ENCODE measurements at places on chromosomes 5 and 9.

GRCh38 chr9:68538200-68538599 lies 2.5 kb downstream of the TMEM252 start:
- no peak for DNase-seq

- no peak for DNase-seq
These were observed 141.2 kb upstream of the IER5L start for GRCh38 chr9:129319076-129319937.

DNA sequence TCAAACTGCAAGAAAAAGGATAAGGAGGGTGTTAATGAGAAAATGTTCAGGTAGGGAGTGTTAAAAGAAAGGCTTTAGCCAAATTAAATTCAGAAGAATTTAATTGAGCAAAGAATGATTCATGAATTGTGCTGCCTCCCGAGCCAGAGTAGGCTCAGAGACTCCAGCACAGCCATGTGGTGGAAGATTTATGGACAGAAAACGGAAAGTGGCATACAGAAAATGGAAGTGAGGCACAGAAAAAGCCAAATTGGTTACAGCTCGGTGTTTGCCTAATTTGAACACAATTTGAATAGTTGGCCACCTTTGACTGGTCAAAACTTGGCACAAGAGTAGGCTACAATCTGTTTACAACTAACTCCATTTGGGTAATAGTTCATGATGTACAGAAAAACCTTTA lies 9.6 kb upstream of the SLC30A5 start:
- no peak for DNase-seq

- no peak for DNase-seq
These were observed 699.2 kb downstream of the IRX1 start for GRCh38 chr5:4294878-4295277.

DNA sequence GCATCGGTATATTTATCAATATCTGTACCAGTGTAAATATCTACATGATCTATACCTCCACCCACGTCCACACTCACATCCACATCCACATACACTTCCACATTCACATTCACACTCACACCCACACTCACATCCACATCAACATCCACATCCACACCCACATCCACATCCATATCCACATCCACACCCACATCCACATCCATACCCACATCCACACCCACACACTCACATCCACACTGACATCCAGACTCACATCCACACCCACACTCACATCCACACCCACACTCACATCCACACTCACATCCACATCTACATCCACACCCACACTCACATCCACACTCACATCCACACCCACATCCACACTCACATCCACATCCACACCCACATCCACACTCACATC lies 189.2 kb downstream of the IRX1 start:
- DNase-seq = no peak

DNA sequence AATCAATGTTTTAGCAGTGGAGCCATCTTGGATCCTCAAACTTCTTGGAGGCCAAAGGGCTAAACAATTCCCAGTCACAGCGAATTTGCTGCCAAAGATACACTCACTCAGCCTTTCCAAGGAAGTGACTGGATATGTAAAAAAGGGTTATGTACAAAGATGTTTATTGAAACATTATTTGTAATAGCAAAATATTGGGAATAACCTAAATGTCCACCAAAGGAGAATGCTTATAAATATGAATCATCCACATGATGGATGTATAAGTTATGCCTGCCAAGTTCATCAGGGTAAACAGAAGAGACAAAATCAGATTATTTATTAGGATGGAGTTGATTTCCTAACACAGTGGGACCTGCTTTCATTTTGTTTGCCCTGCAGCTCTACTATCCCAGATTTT lies 145.2 kb upstream of the ABCA1 start:
- DNase-seq = no peak

DNA sequence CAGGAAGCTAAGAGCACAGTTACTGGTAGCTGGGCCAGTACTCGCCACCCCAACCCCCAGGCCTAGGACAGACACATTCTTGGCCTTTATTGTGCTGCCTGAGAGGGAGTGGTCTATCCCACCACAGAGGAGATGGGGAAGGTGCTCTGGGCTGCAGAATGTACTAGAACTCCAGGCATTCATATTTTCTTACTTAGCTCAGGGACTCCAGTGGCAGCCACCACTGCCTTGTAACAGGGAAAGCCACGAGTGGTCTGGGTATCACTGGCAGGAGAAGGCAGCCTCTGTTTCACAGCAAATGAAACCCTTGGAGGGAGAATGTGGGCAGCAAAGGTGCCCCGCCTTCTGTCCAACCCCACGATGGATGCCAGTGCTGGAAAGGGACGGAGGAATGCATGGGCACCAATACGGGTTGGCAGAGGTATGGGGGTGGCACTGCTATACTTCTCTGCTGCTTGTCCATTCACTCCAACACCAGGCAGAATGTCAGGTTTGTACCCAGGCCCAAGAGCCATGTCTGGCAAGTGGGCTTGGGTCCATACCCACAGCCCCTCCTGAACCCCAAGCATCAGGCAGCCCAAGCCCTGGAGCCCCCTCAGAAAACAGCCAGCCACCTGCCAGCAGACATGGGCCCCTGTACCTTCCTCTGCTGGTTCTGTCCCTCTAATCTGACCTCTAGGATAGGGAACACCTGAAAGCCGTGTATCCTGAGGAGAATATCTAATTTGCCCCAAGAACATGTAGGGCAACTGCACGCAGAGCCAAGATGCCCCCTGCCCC lies 4.6 kb downstream of the SEPTIN8 start:
- no peak for DNase-seq

DNA sequence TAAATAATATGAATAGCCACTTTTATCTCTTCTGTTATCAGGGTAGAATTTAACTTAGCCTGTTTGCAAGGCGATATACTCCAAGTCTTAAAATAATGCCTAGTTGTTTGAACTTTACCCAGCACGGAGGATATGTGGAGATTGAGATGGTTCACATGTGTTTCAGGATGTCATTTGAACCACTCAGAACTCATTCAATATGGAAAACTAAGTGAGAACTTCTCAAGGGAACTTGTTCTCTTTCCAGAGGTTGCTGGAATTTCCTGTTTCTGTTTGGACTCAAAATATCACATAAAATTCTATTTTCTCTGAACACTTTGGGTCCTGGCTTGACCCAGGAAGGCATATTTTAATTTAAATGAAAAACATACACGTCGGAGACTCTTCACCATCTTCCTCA lies 139.1 kb upstream of the MYO10 start:
- no peak for DNase-seq

GRCh38 chr5:56808211-56808610 lies 7.1 kb upstream of the MAP3K1 start:
- DNase-seq = no peak

DNA sequence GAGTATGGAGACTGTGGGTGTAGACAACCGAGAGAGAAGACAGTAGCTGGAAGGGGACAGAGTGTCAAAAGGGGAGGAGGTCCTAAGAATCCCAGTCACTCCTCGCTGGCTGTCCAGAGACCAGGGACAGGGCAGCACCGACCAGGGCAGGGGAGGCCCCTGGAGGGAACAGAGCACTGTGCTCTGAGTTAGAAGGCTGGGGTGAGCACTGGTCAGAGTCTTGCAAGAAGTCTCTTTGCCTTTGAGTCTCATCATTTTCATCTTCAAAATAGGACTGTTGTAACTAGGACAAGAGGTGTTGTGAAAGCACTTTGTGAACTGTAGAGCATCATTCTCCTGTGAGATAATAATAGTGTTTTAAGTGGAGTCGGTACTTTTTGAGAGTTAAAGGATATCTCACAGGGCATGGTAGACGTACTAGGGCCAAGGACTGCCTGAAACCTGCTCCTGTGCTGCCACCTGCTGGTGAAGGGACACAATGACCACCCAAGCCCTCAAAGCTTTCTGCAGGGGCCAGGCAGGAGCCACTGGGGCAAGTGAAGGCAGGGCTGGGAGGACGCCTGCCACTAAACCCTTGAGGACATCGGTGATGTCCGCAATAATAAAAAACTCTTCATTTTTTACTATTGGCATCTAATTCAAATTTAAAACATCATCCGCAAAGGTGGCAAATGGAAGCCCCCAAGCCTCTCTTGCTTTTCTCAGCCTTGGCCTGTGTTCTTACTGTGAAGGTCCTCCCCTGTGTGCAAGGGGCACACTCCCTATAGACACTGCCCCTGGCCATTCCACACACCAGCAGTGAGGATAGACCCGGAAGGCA lies 28.2 kb downstream of the SLC6A7 start:
- peak; percentile 69 for DNase-seq

GRCh38 chr5:142363619-142363963 lies 38.8 kb upstream of the SPRY4 start:
- no peak for DNase-seq

GRCh38 chr9:108436448-108436847 lies 419.3 kb downstream of the ACTL7B start:
- DNase-seq = no peak

DNA sequence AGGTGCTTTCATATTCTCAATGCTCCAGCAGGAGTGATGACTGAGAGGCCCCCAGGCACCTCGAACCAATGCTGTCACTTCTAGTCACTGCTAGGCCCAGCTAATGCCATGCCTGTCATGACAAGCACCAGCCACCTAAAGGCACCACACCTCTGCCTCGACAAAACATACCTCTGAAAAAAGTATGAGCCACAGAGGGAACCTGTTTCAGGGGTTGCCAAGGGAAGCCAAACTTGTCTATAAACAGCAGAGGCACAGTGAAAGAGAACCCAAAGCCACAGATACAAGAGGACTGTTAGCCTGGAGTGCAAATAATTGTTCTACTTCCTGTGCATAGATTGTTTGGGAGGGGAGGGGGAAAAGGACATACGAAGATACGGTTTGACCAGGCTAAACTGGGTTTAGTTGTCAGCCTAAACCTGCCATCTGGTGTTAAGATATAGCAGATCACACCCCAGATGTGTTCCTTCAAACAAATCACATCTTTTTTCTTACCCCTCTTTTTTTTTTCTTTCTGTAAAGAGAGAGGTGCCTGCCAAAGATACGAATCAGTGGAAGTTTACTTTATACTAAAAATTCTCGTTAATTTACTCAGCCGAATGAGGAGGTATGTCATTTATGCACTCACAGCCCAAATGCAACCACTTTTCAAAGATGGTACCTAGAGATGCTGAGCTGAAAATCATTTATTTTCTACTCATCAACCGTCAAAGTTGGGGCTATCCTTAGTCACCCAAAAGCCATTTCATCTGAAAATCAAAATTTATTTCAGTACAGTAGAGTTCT lies 45.7 kb downstream of the BNC2 start:
- peak; percentile 70 for DNase-seq

DNA sequence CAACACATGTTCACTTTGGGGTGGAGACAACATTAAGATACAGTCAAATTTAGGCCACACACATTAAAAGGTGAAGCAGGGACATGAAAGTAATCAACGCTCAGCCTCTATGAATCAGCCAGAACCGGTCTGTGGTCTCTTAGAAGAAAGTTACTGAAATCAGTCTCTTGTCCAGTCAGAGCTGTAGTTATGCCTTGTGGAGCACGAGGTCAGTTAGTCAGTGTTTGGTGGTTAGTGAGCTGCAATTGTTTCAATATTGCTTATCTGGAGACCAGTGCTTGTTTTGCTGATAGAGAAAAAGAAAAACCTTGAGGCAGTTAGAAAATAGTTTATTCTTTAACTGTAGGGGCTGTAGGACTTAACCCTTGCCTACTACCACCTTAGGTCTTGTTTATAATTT lies 157.8 kb upstream of the RASEF start:
- no peak for DNase-seq

DNA sequence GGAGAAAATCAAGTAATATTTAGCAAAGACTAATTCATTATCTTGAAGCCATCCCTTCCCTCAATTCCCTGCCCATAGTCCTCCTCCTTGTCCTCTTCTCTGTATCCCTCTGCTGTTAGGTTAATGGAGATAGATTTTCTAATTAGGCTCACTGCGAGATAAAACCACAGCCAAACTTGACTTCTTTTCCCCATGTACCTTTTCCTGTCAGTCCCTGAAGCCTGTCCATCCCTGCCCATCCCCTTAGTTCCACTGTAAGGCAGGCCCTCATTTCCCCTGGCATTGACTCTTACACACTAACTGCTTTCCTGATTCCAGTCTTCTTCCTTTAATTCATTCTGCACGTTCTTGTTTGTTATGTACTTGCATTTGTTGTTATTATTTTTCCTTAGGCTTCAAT lies 1.2 kb downstream of the TLR4 start:
- no peak for DNase-seq

- DNase-seq = peak; percentile 41
These were observed 139.8 kb downstream of the SLIT3 start for GRCh38 chr5:169161022-169161680.

- DNase-seq = no peak
These were observed 112.5 kb downstream of the FAM174A start for GRCh38 chr5:100647461-100648230.

DNA sequence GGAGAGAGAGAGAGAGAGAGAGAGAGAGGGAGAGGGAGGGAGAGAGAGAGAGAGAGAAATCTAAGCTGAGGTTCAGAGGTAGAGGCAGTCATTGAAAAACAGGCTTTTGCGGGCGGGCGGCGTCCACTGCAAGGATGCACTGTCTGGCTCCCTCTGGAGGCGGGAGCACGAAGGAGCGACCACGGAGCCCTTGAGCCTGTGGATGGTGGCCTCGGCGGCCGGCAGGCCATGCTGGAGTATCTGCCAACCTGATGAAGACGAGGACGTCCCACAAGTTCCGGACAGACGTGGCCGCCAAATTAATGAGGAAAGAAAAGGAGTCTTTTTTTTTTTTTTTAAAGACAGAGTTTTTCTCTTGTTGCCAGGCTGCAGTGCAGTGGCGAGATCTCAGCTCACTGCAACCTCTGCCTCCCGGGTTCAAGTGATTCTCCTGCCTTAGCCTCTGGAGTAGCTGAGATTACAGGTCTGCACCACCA lies 2.2 kb upstream of the CCDC125 start:
- peak; percentile 46 for DNase-seq

DNA sequence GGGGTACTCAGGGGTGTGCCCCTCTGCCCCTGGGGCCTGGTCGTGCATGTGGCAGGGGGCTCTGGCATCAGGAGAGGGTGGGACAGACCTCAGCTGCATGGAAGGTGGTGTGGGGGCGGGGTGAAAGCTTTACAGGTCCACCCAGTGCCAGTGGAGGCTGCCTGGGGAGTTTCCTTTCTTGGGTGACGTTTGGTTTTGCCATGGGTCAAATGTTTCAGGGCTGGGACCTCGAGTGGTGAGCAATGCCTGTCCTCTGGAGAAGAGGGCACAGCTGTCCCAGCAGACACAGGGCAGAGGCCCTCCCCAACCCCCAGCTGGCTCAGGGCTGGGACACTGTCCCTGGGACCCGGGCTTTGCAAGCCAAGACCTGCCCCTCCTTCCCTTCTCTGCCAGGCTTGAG lies 3.6 kb downstream of the RXRA start:
- DNase-seq = no peak

GRCh38 chr9:79256691-79257213 lies 315.0 kb upstream of the TLE4 start:
- no peak for DNase-seq

DNA sequence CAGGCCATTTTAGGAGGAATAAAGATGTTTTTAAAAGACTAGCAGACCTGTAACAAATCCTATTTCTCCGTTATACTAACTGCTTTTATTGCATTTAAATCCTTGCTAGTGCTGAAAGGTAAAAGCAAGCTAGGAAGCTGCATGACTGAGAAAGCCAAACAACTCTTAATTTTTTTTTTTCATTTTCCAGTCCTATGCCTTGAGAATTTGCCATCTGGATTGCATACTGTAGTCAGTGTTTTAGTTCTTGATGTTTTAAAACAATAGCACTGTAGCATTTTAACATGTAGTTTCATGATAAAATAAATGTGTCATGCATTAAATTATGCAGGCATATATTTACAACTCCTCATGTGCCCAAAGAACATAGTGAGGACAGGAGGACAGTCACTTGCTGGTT lies 108.4 kb upstream of the FGF10 start:
- DNase-seq = no peak

- DNase-seq = no peak
These were observed 515.1 kb upstream of the TNC start for GRCh38 chr9:115633104-115633503.

GRCh38 chr9:107557236-107557990 lies 67.8 kb upstream of the KLF4 start:
- DNase-seq = no peak
